ENCODE measurements at places on chromosomes 5 and 9.

- DNase-seq = no peak
These were observed 615.5 kb upstream of the CHD1 start for GRCh38 chr5:99544356-99544755.

- no peak for DNase-seq
These were observed 17.5 kb downstream of the TNIP1 start for GRCh38 chr5:151063142-151063989.

DNA sequence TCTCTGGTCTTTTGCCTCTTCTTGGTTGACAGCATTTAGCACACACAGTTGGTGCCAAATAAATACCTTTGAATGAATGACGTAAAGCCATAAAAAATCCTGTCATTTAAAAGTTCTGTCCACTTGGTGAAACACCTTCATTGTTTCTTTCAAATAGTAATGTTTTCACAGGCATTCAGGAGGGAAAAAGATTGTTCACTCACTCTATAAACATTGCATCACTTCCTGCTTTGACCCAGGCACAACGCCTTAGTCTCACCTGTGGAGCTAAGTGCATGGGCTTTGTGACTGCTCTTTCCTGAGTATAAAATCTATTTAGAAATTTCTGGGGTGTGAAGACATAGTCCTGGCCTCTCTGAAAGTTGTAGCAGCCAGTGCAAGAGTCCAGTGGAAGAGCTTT lies 88.9 kb upstream of the CXCL14 start:
- no peak for DNase-seq

DNA sequence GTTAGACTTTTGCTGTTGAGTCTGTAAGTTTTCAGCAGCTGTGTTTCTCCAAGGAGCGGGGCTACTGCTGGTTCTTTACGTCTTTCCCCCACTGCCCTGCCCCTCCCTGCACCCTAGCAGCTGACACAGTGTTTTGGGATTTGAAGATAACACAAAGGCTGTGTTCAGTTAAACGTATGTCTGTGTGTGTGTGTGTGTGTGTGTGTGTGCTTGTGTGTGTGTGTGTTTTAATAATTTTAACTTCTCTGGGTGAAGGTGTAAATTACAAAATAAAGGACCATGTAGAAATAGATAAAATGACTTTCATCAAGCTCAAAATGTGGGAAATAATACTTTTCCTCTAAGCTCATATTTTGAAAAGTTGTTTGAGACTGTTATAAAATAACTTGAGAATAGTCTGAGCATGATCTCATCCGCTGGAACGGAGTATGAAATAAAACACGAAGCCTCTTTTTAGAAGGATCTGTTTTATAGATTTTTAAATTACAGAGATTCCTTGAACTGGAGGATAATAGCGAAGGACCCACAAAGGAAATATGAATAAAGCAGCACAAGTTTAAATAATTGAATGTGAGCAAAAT lies 10.9 kb downstream of the ABL1 start:
- no peak for DNase-seq

GRCh38 chr9:124257070-124257843 lies 492 bp upstream of the NEK6 start:
- DNase-seq = no peak
